ENCODE measurements at places on chromosomes 3 and 15.

GRCh38 chr3:16378920-16379319 lies 113.9 kb downstream of the OXNAD1 start:
- no peak for DNase-seq

GRCh38 chr15:63362885-63363284 lies 18.8 kb downstream of the CA12 start:
- no peak for DNase-seq

- peak; percentile 86 for DNase-seq
Observed at GRCh38 chr3:186806089-186807055, at the start of gene RFC4. TSS of gene RFC4 (minus strand) at chr3:186806482. CDS start at chr3:186804713, 1,769 bp downstream.

DNA sequence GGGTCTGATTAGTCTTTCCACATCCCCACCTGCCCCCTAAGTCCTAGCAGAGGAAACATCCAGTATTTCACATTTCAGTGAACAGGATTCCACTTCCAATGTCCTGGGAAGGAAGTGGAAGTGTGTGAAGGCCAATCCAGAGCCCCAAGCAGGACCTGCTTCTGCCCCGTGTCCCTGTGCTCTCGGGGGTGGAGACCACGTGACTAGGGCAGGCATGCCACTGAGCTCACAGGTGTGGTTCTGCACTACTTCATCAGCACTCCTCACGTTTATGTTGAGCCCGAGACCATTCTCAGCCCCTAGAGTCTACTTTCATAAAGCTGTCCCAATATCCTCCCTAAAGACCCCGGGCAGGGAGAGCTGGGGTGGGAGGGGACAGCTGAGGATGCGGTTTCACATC lies 84.3 kb downstream of the RAB11A start:
- no peak for DNase-seq

- no peak for DNase-seq
Observed at GRCh38 chr3:173819368-173819767, 421.8 kb downstream of the NLGN1 start.

DNA sequence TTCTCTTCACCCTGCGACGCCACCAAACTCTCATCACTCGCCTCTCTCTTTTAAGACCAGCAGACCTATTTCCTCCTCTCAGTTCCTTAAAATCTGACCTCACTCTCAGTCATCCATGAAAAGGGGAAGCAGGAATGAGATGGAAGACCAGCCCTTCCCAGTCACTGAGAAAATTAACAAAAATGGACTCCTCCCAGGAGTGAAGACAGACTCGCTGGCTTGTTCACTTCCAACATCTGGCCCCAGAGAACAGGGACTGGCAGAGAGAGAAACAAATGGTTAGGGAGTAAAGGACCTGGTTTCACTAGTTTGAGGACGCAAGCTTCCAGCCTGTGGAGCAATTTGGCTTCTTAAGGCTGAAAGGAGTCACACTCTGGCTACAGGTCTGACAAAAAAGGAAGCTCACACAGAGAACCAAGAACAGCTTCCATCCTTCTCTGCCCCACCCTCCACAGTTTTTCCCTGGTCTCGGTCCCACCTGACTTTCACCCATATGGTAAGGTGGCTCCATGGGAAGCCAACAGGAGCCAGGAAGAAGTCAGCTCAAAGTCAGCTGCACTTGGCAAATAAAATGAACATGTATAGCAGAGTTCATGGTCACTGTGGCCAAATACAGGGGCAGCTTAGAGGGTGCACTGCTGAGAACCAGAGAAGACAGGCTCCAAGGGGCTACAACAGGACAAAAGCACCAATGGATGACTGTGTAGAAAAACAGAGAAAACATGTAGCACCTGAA lies 57.2 kb downstream of the ITGB5 start:
- DNase-seq: no peak

All from muscle of arm (tissue), 14 donors.